ENCODE measurements at places on chromosomes 16 and 17.

DNA sequence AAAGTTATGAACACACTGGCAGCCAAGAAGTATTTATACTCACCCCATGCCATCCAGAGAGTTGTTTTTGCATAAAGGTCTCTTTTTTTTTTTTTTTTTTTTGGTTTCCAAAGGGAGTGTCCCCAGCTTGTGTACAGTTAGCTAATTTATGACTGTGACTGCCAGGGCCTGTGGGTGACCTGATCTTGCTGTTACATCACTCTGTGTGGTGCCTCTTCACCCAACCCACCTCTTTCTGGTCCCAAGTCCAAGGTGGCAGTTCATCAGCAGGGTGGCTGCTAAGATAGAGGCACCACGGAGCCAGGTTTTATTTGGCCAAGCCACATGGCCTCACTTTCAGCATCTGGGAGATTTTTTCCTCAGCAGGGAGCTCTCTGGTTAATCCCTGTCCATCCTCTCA lies at the start of gene NOS2:
Gene NOS2, minus strand, starts transcription at position 8 of the 400 bp plus-strand sequence. CDS start 1,720 bp downstream, outside the sequence.
- no peak for DNase-seq

GRCh38 chr17:47660064-47660492 lies 10.4 kb downstream of the KPNB1 start:
- no peak for DNase-seq

DNA sequence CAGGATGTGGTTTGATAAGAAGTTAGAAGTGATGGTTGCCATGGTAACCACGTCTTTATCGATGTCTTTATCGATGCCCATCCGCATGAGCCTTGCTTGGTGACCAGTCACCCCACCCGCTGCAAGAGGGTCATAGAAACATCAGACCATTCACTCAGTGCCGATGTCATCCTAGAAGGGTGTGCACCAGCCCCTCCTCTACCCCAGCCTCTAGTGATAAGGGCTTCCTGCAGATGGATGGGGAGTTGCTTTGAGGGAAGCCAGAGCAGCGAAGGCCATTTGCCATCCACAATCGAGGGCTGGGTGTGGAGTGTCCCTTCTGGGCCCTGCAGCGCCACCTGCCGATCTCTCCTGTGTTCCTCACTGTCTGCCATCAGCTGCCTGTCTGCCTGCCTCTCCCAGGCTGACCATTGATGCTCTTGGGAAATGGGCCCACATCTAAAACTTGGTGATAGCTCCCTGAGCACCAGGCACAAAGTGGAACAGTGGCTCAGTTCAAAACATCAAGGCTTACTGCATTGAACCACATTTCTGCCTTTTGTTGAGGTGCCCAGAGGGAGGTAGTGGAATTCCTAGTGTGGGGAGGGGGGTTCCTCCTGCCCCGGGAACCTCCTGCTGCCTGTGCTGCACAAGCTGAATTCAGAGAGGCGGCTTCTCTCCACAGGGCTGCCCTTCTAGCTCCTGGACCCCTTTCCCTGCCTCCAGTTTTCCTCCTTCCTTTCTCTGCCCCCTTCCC lies 8.9 kb downstream of the CALB2 start:
- no peak for DNase-seq

DNA sequence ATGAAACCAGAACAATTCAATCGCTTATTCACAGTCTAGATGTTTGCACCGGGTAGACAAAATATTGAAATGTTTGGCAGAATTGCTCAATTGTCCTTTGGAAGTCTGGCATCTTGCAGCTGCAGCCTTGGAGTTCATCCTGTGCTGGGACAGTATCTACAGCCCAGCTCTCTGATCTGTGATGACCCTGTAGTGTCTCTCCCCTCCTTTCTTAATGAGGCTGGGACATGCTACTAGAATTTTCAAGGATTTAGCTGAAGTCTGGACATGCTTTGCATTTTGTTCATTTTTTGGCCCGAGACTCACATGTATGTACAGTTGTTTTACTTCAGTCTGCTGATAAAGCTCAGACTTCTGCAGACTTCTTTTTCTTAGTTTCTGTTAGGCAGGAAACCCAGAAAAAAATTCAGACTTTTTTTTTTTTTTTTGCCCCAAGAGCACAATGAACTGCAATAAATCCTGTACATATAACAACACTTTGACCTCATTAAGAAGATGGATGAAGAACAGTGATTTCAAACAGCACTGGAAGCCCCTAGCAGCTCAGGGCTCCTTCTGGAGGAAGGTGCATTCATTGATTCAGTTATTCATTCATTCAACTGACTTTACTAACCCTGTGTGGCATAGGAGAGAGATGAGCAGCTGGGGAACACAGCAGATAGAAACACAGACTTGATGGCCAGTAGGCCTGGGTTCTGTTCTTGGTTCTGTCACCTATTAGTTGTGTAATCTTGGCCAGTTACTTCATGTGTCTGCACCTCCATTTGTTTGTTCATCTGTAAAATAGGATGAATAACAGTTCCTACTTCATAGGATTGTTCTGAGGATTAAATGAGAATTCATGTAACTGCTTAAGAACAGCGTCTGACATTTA lies 210.0 kb downstream of the MAP2K4 start:
- no peak for DNase-seq

- no peak for DNase-seq
Observed at GRCh38 chr17:32277284-32277683, 11.7 kb downstream of the RHBDL3 start.
